MCF 10A (cell line): ENCODE measurements at places on chromosomes 12 and 14. TPM values are rescaled to one million over a fixed set of nuclear protein-coding genes. Genes with fewer than 3 reads are reported as not detected.

The FSCB gene
- not detected in 2 replicates for total RNA-seq

The OTOGL gene
- not detected in 2 replicates for total RNA-seq

The GPRC5A gene
- total RNA-seq = 24.1 and 42.1 TPM in 2 replicates

The KRT3 gene
- total RNA-seq = not detected in 2 replicates

The GPR137C gene
- total RNA-seq = 0.10 TPM in 1 of 2 replicates, not detected in the other

The SIRT4 gene
- 0.61 TPM in 1 of 2 replicates, not detected in the other for total RNA-seq

The ENDOU gene
- total RNA-seq = not detected in 2 replicates

The ARHGAP9 gene
- total RNA-seq = 0.69 and 1.1 TPM in 2 replicates

The MYF5 gene
- not detected in 2 replicates for total RNA-seq

The PLEKHG7 gene
- total RNA-seq = not detected in 2 replicates

The ADAM21 gene
- total RNA-seq = 0.37 and 0.59 TPM in 2 replicates

The EML5 gene
- 0.37 and 0.54 TPM in 2 replicates for total RNA-seq

DNA sequence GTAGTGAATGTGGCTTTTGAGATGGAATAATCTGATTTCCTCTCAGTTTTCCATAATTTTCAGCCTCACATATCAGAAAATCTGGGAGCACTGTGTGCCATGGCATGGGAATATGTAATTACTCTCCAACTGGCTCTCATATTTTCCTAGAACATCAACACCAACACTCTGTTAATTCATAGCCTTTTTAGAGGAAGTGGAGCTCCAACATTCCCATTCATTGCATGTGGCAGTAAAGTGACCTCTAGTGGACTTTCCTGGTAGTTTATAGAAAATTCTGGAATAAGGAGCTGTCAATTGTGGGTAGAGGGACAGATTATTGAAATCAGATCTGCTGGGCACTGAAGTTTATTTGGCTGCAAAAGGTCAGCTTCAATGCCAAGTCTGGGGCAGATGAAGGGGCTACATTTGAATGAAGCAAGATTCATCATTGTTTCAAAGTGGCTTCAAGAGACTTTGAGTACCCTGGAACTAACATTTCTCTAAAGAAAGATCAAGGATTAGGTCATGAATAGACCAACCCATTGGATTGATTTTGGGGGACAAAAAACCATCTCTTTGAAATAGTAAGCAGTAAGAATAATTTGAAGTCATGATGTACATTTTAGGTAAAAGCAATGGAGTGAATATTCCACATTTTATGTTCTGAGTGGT, 23.6 kb upstream of the USP44 start:
- H3K4me1 ChIP-seq = no peaks in the 10 kb centered on the region
- no peak overlapping the region for H3K4me3 ChIP-seq
- peak overlapping the region; percentile 23 for H3K27ac ChIP-seq
- no peaks in the 10 kb centered on the region for H3K36me3 ChIP-seq
- DNase-seq = peak; percentile 60
- no peaks in the 10 kb centered on the region for H3K27me3 ChIP-seq

DNA sequence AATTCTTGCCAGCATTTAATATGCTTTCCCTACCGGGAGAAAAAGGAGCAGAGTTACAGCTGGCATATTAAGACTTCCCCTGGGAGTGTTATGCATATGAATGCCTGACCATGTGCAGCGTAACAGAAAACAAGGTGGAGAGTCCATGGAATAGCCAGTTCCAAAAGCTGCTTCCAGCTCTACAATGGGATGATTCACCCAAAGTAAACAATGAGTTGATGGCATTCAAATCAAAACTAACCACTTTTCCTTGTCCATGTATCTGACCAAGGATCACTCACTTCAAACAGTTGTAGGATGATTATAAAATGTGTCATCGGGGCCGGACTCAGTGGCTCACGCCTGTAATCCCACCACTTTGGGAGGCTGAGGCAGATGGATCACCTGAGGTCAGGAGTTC, 48.1 kb upstream of the BICDL1 start:
- H3K4me3 ChIP-seq = no peak overlapping the region
- H3K27me3 ChIP-seq = no peaks in the 10 kb centered on the region
- peak; percentile 88 for DNase-seq
- H3K36me3 ChIP-seq = no peaks in the 10 kb centered on the region
- no peaks in the 10 kb centered on the region for H3K4me1 ChIP-seq
- H3K27ac ChIP-seq = no peak overlapping the region

GRCh38 chr14:36313898-36314297, 6.5 kb downstream of the MBIP start:
- no peaks in the 10 kb centered on the region for H3K27me3 ChIP-seq
- peaks cover 67% of the 10 kb centered on the region for H3K36me3 ChIP-seq
- H3K27ac ChIP-seq = no peak overlapping the region
- H3K4me1 ChIP-seq = peaks cover 10% of the 10 kb centered on the region
- DNase-seq = no peak

- no peak overlapping the region for H3K4me3 ChIP-seq
- no peaks in the 10 kb centered on the region for H3K4me1 ChIP-seq
- H3K27ac ChIP-seq = no peak overlapping the region
- H3K36me3 ChIP-seq = no peaks in the 10 kb centered on the region
Measured at GRCh38 chr14:101239065-101239464, 322.2 kb upstream of the DIO3 start.

- H3K27me3 ChIP-seq = no peaks in the 10 kb centered on the region
- peak overlapping the region; percentile 54 for H3K27ac ChIP-seq
- no peaks in the 10 kb centered on the region for H3K36me3 ChIP-seq
- peak; percentile 69 for DNase-seq
- H3K4me1 ChIP-seq = peaks cover 11% of the 10 kb centered on the region
Measured at GRCh38 chr14:24036169-24036962, 15.4 kb upstream of the CARMIL3 start.

DNA sequence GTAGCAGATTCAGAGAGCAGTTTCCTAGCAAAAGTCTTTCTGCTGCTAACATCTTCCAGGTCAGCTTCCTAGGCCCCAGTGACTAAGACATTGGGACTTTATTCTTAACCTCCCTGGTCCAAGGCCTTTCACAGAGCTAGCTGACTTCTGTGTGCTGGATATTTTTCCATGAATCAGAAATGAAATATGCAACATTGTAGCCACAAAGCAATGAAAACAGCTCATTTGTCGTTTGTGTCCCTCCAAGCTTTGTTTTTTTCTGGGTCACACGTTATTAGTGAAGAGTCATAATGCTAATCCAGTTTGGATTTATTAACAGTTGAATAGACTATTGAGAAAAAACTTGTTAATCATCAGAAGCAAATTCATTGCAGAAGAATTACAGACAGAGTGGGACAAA, 82.4 kb downstream of the ARF6 start:
- H3K36me3 ChIP-seq = no peaks in the 10 kb centered on the region
- peaks cover 43% of the 10 kb centered on the region for H3K4me1 ChIP-seq
- peak overlapping the region; percentile 83 for H3K27ac ChIP-seq

DNA sequence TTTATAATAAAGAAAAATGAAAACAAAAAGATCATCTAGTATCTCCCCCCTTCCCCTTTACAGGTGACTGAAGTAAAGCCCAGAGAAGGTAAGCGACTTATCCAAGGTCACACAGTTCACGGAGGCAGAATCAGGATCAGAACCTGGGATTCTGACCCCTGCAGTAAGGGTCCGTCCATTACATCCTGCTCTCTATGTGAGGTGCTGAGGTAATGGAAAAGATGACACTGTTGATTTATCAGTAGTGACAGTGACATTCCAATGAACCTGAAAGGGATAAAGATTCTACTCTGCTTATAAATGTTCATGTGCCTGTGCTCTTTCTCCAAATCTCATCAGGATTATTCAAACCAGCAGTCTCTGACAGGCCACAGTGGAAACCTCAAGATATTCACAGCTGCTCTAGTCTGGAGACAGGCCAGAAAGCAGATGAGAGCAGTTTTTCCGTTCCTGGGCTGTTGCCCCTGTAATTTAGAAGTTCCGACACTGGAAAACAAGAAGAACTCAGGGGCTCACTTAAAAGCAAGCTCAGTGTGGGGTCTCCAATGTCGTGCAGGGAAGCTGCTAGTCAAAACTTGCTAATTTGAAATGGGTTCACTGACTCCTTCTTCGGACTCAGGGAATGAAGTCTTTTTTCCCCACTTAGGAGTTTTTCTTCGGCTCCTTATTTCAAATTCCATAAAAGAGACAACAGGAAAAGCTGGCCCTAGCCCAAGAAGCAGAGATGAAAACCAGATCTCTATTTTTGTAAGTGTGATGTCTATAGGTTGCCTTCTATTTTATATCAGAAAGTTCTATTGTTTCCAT, 131.8 kb upstream of the EEA1 start:
- H3K27ac ChIP-seq = no peak overlapping the region
- H3K4me3 ChIP-seq = no peak overlapping the region
- no peaks in the 10 kb centered on the region for H3K27me3 ChIP-seq
- no peak for DNase-seq
- H3K36me3 ChIP-seq = no peaks in the 10 kb centered on the region
- H3K4me1 ChIP-seq = no peaks in the 10 kb centered on the region

- H3K4me1 ChIP-seq = peaks cover 6% of the 10 kb centered on the region
- H3K4me3 ChIP-seq = no peak overlapping the region
- DNase-seq = peak; percentile 44
- H3K27ac ChIP-seq = no peak overlapping the region
Measured at GRCh38 chr14:87483271-87484260, 509.4 kb downstream of the GALC start.

DNA sequence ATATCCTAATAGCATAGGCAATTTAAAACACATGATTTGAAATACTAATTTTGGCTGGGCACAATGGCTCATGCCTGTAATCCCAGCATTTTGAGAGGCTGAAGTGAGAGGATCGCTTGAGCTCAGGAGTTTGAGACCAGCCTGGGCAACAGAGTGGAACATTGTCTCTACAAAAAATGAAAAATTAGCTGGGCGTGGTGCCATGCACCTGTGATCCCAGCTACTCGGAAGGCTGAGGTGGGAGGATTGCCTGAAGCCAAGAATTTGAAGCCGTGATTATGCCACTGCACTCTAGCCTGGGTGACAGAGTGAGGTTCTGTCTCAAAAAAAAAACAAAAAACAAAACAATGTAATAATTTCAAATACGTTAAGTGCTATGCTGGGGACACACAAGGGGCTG, 83.3 kb downstream of the SSPN start:
- no peak for DNase-seq
- no peaks in the 10 kb centered on the region for H3K27me3 ChIP-seq
- no peak overlapping the region for H3K27ac ChIP-seq
- H3K4me3 ChIP-seq = no peak overlapping the region
- H3K36me3 ChIP-seq = no peaks in the 10 kb centered on the region

GRCh38 chr14:103943673-103944072, 1.3 kb upstream of the RD3L start:
- no peak overlapping the region for H3K27ac ChIP-seq
- DNase-seq = no peak
- H3K4me3 ChIP-seq = no peak overlapping the region
- H3K36me3 ChIP-seq = no peaks in the 10 kb centered on the region
- peaks cover 27% of the 10 kb centered on the region for H3K27me3 ChIP-seq

DNA sequence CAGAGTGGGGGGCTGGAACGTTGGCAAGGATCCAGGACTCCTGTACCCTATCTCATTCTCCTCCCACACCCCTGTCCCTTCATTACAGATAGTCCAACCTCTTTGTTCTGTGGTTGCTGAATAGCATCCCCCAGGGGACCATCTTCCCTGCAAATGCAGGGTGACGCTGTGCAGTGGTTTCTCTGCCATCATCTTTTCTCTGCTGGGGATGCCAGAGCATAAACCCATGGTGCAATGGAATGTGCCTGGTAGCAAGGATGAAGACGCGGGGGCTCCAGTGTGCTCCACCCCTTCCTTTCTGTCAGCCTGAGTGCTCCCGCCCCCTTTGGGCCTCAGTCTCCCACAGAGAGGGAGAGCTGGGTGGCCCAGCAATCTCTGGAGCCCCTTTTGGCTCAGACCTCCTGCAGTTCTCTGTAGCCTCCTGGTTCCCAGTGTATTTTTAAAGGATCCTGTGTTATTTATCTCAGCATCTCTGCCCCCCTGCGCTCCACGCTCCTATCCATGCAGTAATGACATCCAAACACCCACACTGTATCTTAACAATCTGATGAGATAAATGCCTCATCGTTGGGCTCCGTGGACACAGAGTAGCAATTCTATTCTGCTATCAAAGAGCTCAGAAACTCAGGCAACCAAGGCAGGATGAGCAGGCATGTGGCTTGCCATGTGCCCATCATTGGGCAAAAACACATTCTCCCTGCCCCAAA, 212.8 kb downstream of the CACNA1C start:
- H3K4me3 ChIP-seq = no peak overlapping the region
- H3K27me3 ChIP-seq = no peaks in the 10 kb centered on the region
- no peak overlapping the region for H3K27ac ChIP-seq
- DNase-seq = no peak

DNA sequence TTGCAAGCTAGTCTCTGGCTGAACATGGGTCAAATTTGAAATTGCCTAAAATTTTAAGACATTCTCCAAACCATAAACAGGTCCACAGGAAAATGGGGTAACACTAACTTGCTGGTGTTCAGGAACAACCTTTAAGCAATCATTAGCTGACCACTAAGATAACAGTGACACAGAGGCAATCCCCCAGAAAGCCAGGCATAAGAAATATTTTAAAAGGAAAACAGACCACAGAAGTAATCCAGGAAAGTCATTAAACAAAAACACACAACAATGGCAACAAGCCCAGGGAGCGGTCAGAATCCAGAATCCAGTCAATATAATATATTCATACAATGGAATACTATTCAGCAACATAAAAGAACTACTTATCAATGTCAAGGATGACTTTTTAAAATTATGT, 59.1 kb downstream of the LRP6 start:
- peaks cover 6% of the 10 kb centered on the region for H3K4me1 ChIP-seq
- no peak overlapping the region for H3K4me3 ChIP-seq
- no peaks in the 10 kb centered on the region for H3K36me3 ChIP-seq
- H3K27me3 ChIP-seq = no peaks in the 10 kb centered on the region

GRCh38 chr12:27549236-27549800, 25.3 kb downstream of the PPFIBP1 start:
- peak; percentile 88 for DNase-seq
- H3K36me3 ChIP-seq = peaks cover 5% of the 10 kb centered on the region
- peak overlapping the region; percentile 53 for H3K4me3 ChIP-seq
- H3K27me3 ChIP-seq = no peaks in the 10 kb centered on the region

- no peaks in the 10 kb centered on the region for H3K4me1 ChIP-seq
- peaks cover 61% of the 10 kb centered on the region for H3K36me3 ChIP-seq
- no peaks in the 10 kb centered on the region for H3K27me3 ChIP-seq
Measured at GRCh38 chr12:101743242-101743641, 4.0 kb upstream of the SYCP3 start.

DNA sequence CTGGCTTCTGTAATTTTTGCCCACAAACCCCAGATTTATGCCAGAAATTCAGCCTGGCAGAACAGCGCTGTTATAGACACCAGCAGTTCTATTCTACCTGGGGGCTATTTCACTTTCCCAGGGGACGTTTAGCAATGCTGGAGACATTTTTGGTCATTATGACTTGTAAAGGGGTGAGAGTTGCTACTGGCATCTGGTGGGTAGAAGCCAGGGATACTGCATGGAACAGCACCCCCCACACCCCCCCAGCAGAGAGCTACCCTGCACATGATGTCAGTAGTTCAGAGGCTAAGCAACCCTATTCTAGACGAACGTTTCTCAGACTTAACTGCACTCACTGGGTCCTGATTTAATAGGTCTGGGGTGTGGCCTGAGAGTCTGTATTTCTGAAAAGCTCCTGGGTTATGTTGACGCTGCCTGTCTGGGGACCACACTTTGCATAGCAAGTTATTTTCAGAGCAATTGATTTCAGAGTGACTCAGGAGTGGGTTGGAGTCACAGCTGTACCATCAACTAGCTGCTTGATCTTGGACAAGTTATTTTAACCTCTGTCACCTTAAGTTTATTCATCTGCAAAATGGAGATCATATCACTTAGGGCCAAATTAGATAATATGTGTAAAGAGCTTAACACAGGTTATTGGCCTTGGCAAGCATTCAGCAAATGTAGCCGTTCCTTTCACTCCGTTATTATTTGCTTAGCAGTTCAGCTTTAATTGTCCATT, 48.5 kb downstream of the CHST11 start:
- H3K27ac ChIP-seq = no peak overlapping the region
- H3K4me3 ChIP-seq = no peak overlapping the region
- H3K36me3 ChIP-seq = no peaks in the 10 kb centered on the region
